ENCODE measurements at places on chromosomes 5 and 9. TPM values are rescaled to one million over a fixed set of nuclear protein-coding genes. Genes with fewer than 3 reads are reported as not detected.

SPEF2 gene
- total RNA-seq = 0.24 TPM

GDNF gene
- total RNA-seq = not detected

SPATA31E1 gene
- total RNA-seq = not detected

GRCh38 chr5:127072861-127073846 is at the start of gene C5orf63:
Gene C5orf63 (minus strand): TSS chr5:127073502. CDS start chr5:127058995, 14,507 bp downstream.
- H3K36me3 ChIP-seq = no peaks in the 10 kb centered on the region
- H3K27me3 ChIP-seq = no peaks in the 10 kb centered on the region
- H3K27ac ChIP-seq = peak within 1 kb of the TSS; percentile 58
- no peaks in the 10 kb centered on the region for H3K4me1 ChIP-seq
- H3K4me3 ChIP-seq = peak within 1 kb of the TSS; percentile 77

DNA sequence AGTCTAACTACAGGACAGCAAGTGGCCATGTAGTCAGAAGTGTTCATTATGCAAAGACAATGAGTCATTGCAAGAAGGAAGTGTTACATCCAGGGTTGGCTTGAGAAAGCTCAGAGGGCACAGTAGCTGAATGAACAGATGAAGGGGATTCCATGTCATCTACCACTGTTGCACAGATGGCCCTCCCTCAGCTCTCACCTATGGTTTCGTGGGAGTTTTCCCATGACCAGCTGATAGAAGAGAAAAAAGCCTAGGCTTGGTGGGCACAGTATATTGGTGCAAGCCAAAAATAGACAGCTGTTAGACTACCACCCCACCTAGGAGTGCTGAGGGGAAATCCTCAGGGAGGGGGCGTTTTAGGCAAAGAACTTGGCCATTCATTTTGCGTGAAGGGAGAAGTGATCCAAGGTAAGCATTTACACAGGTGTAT is 217.0 kb downstream of the DMRT2 start:
- H3K27ac ChIP-seq = no peak overlapping the region
- H3K4me1 ChIP-seq = no peaks in the 10 kb centered on the region
- peak; percentile 55 for DNase-seq
- no peaks in the 10 kb centered on the region for H3K27me3 ChIP-seq

DNA sequence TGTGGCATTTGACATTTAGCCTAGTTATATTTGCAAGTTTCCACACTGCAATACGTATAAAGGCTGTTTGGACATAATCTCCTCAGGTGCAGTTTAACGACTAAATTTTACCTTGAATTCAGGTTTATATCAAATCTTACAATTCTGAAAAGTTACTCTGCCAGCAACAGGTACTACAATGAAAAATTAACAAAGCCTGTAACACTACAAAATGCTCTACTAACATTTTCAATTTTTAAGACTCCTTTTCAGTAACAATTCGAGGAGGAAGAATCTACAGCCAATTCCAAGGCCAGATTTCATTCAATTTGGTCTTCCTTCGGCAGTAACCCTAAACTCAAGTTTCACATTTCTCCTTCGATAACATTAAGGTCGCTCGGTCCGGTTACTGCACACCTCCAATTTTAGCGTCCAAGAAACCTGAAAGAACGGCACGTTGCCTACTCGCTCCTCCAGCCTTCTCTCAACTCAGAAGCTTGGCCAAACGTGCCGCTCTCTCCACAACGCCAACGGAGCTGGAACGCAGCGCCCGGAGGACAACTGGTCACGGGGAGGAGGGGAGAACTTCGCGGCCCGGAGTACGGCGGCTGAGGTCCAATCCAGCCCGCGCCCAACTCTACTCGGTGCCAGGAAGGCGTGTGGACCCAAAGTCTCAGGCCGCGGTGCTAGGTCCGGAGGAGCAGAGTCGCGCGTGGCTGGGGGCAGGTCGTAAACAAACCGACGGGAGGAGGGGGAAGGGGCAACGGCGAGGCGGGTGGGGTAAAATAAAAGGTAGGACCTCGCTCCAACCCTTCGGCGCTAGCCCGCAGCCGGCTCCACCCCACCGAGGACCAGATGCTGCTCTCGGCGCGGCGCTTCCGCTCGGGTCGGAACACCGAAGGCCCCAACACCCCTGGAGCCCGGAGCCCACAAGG is 681 bp downstream of the FNIP1 start:
- H3K27ac ChIP-seq = peak overlapping the region; percentile 93
- no peaks in the 10 kb centered on the region for H3K27me3 ChIP-seq
- H3K4me3 ChIP-seq = peak overlapping the region; percentile 86

DNA sequence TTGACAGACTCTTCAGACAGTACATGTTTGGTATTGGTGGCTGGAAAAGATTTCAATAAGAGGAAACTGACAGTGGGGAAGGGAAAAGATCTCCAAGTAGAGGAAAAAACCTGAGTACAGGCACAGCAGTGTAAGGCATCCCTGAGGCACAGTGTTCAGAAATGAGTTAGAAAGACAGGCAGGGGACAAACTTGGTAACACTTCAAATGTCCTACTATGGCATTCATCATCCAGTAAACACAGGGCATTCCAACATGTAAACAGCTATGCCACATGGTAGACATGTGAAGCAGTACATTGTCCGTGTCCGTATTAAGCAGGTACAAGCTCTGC is 45.0 kb upstream of the NR5A1 start:
- H3K36me3 ChIP-seq = no peaks in the 10 kb centered on the region
- no peak overlapping the region for H3K4me3 ChIP-seq
- H3K4me1 ChIP-seq = no peaks in the 10 kb centered on the region
- H3K27me3 ChIP-seq = no peaks in the 10 kb centered on the region

GRCh38 chr5:37533851-37534250 is 154.7 kb downstream of the WDR70 start:
- no peaks in the 10 kb centered on the region for H3K36me3 ChIP-seq
- H3K4me3 ChIP-seq = no peak overlapping the region
- H3K27ac ChIP-seq = no peak overlapping the region
- H3K27me3 ChIP-seq = no peaks in the 10 kb centered on the region
- H3K4me1 ChIP-seq = no peaks in the 10 kb centered on the region

DNA sequence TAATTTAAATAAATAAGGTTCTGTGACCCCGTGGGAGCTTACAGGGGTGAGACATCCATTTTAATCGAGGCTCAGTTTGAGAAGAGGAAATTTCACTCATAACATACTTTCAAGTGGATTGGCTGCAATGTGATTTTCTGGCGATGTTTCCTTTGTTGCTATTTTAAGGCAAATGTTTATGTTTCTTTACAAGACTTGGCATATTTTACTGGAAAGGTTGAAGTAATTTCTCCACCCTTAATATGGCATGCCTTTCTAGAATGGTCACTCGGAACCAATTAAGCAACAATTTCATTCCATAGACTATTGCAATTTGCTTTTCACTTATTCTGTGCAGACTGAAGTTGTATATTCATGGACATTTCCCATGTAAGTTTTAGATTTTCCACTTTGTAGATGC is 438.0 kb upstream of the WWC1 start:
- H3K4me3 ChIP-seq = no peak overlapping the region
- DNase-seq = no peak
- H3K27ac ChIP-seq = no peak overlapping the region
- no peaks in the 10 kb centered on the region for H3K27me3 ChIP-seq
- no peaks in the 10 kb centered on the region for H3K36me3 ChIP-seq

DNA sequence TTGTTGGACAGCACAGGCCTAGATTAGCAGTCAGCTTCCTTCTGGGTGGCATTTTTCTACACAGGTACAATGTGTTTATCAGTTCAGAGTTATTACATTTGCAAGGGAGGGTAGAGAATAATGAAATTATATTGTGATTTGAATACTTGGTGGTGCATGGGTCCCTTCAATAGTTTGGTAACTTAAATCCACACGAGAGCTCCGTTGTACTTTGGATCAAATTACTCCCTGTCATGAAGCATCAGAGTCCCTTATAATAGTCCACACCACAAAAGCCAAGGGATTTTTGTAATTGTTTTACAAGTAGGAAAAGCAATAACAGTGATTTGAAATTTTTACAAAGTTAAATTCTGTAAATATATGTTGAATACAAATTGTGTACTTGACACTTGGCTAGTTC is 552.4 kb downstream of the PDE4D start:
- no peaks in the 10 kb centered on the region for H3K4me1 ChIP-seq
- no peak overlapping the region for H3K4me3 ChIP-seq
- H3K27ac ChIP-seq = no peak overlapping the region
- no peaks in the 10 kb centered on the region for H3K36me3 ChIP-seq
- no peak for DNase-seq
- no peaks in the 10 kb centered on the region for H3K27me3 ChIP-seq

DNA sequence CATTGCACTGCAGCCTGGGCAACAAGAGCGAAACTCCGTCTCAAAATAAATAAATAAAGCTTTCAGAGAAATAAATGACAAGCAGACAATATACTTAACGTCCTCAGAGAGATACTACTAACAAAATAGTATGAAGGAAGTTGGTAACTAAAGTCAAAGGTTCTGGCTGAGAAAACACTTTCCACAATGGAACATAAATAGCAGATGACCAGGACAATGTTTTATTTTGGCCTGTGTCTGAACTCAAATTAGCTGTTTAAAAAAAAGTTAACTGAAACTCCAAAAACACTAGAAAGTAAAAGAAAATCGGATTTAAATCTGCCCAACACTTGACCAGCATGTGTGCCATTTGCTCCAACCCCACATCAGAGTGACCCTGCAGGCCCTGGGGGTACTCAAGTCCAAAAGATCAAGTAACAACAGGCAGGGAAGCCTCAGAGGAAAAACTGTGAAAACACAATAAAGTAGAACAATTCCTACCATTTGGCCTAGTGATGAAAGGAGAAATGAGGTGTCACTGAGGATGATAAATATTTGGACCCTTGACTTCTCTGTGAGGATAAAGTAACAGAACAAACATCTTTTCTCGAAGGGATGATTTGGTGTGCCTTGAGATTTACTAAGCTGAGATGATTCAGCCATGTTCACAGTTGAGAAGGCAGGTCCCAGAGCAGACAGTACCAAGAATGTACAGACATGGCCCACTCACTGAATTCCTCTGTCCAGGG is 47.7 kb downstream of the LHFPL2 start:
- no peaks in the 10 kb centered on the region for H3K36me3 ChIP-seq
- DNase-seq = no peak
- no peaks in the 10 kb centered on the region for H3K4me1 ChIP-seq
- H3K27me3 ChIP-seq = no peaks in the 10 kb centered on the region

Data from GM12878 (cell line).